ENCODE measurements at places on chromosomes 4 and X.

DNA sequence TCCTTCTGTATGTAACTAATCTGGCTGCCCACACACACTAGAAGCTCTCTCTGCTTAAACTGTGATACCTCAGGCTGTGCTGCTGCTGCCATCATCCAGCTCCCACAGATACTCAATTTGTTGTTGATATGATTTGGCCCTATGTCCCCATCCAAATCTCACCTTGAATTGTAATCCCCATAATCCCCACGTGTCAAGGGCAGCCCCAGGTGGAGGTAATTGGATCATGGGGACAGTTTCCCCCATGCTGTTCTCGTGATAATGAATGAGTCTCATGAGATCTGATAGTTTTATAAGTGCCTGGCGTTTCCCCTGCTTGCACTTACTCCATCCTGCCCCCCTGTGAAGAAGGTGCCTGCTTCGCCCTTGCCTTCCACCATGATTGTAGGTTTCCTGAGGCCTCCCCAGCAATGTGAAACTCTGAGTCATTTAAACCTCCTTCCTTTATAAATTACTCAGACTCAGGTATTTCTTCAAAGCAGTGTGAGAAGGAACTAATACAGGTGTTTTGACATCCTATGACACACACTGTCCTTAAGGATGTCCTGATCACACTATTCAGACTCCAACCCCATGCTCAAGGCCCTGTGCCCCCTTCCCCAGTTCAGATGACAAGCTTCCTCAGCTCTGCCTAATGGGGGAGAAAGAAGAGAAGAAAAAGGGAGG, 2.9 kb upstream of the ATOH1 start:
- no peak for DNase-seq

DNA sequence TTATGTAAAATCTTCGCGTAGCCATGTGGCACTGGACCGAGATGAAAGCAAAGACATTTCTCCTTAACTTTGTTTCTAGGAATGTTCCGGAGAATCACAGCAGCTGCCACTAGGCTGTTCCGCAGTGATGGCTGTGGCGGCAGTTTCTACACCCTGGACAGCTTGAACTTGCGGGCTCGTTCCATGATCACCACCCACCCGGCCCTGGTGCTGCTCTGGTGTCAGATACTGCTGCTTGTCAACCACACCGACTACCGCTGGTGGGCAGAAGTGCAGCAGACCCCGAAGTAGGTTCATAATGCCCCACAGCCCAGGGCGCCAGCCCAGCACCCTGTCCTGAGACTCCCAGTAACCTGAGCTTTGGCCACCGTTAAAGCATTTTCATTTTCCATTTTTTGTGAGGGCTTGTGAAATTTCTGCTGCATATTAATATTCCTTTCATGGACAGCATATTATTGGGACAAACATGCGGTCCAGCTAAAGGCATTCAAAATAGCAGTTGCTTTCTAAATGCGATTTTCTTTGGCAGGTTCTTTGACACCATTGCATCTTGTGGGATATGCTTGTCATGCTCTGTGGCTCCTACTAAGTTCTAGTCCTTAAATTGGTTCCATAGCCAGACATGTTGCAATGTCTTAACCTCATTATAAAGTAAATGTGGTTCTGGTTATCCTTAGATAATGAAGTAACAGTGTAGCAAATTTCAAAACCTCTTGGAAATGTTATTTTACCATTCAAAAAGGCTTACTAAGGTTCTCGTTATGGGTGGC, 49.1 kb upstream of the MSANTD1 start:
- DNase-seq = no peak

GRCh38 chr4:152935143-152935542, 980 bp upstream of the FHDC1 start:
- DNase-seq = no peak

- no peak for DNase-seq
Measured at GRCh38 chr4:177016541-177017141, 223.9 kb upstream of the VEGFC start.

GRCh38 chr4:40731792-40732245, 17.9 kb upstream of the NSUN7 start:
- no peak for DNase-seq

DNA sequence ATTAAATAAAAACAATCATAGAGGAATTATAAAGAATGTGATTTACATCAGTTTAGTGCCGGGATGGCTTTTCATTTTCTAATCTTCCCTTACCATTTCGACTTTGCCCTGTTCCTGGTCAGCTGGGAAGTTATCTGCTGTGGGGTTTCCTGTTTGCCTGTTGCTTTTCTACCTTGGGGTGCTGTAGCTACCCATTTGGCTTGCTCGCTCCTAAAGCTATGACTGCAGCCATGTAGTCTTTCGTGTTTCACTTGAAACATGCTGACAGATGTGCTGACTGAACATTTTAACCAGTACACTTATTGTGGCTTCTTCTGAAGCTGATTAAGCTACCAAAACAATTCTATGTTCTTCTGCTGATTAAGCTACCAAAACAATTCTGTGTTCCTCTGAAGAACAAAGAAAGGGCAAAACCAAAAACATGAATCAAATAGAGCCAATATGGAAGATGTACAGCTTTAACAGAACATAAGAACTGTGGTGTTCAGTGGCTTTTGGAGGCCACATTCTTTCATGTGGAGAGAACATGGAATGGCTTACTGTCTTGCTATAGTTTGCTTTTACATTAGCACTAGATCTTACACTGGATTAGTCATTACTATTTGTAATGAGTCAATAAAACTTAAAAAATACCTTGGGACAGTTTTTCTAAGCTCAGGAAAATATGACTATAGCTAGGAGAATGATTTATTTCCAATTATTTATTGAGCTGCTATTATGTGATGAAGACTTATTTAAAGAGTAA, 440.4 kb downstream of the SPRY1 start:
- DNase-seq = no peak

GRCh38 chr4:86296865-86297264, 63.0 kb downstream of the MAPK10 start:
- DNase-seq = no peak

GRCh38 chr4:84901740-84902281, 64.7 kb downstream of the WDFY3 start:
- DNase-seq = no peak

DNA sequence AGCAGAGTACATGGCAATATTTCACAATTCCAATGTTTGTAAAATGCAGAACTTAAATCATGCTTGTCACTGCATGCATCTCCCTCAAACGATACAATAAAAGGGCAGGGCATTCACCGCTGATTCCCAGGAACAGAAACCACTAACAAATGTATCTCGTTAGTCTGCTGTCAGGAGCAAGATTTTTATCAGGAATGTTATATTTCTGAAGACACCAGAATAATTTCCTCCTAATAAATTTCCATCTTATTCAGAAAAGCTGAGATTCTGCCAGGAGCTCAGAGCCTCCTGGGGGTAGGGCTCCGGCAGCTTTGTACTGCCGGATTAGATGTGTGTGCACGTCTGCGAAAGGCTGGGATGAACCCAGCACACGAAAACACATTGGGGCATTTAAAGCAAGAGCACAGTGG, 54.0 kb upstream of the LDB2 start:
- DNase-seq = no peak

DNA sequence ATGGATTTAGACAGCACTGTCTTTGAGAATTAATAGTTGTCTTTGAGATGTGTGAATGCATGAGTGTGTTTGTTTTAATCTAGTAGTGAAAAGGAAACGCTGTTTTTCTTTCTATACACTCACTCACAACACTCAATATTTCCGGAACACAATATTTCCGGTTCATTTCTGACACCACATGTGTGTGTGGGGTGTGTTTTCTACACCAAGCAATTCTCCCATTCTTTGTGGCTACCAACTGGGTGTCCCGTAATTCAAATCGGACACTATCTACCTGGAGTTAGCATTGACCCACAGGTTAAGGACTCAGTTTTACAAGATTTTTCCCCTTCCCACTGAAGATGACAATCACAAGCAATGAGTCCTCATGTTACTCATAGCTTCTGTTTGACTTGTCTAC, 113.9 kb downstream of the SNCA start:
- DNase-seq = no peak

DNA sequence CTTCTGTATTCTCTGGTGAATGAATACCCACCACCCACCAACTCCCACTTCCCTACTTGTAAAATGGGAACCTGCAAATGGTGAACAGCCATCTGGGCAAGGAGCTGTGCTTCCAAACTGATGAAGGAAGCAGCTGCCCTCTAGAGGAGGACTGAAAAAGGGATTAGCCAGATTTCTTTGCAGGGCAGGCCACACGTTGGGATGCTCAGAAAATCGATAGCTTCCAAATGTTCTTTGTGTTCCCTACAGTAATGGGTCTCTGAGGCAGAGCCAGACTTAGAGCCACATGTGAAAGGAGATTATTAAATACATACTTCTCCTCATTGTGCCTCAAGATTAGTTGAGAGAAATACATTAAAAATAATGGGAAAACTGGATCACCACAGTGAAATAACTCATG, 39.3 kb upstream of the LPAR4 start:
- no peak for DNase-seq

- DNase-seq = no peak
Measured at GRCh38 chr4:11111876-11112275, 316.8 kb downstream of the HS3ST1 start.

DNA sequence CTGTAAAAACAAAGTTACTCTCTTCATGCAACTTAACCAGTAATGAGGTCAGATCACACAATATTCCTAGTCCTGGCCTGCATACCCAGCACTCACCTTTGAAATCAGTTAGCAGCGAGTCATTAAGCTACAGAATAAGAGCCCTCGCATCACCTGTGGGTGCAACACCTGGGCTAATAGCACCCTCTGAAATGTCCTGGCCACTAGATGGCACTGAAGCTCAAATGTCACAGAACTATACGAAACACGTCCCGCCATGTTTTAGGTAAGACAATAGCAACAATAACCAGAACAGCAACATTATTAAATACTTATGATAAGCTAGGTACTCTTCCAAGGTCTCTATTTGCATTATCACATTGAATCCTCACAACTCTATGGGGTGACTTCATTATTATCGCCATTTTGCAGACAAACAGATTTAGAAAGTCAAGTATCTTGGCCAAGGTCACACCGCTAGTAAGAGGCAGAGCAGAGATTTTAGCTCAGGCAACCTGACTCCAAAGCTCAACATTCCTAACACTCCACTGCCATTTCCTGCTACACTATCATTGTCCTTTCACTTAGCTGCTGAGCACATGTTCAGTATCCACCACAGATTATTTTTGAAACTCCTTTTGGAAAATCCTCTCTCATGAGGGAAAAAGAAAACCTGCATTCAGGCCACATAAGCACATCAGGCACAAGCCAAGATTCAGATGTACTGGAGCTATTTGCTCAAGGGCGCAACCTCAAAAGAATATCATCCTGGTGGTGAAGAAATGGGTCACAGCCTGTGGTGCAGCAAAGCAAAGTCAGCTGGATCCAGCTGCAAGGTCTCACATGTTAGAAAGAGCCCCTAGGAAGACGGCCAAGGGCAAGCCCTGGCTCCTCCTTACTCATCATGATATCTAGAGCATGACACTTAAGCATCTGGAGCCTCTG, 59.5 kb upstream of the KDR start:
- peak; percentile 20 for DNase-seq

GRCh38 chrX:35842674-35843073, 44.5 kb downstream of the MAGEB16 start:
- no peak for DNase-seq

GRCh38 chrX:125131164-125131563, 188.5 kb upstream of the TEX13C start:
- no peak for DNase-seq

DNA sequence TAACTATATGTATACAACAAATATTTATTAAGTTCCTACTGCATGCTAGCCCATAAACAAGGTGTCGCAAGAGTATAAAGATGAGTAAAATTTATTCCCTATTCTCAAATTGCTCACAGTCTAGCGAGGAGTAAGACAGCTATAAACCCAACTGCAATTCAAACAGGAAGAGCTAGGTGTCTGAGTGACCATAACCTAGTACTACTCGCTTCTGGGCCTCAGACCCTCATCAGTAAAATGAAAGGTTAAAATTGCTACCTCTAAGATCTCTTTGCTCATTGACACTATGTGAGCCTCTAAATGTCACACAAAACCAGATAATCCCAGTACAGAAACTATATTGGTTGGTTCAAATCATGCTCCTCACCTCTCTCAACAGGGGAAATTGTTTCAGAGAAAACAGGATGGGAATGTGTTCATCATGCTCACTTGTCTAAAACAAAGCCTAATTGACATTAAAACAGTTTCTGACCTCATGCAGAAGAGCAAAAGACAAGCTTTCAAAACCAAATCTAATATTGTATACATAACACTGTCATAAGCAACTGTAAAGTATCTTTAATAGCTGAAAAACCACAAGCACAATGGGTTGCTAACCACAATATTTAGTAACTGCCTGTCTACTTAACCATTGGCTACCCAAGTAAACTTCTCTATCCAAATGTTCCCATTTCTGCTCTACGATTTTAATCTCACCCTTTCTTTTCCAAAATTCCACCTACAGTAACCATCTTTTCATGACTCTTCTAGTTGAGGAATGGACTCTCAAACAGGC, 264.6 kb upstream of the FMR1 start:
- no peak for DNase-seq

- DNase-seq = no peak
Measured at GRCh38 chrX:8683687-8684086, 48.2 kb downstream of the ANOS1 start.

DNA sequence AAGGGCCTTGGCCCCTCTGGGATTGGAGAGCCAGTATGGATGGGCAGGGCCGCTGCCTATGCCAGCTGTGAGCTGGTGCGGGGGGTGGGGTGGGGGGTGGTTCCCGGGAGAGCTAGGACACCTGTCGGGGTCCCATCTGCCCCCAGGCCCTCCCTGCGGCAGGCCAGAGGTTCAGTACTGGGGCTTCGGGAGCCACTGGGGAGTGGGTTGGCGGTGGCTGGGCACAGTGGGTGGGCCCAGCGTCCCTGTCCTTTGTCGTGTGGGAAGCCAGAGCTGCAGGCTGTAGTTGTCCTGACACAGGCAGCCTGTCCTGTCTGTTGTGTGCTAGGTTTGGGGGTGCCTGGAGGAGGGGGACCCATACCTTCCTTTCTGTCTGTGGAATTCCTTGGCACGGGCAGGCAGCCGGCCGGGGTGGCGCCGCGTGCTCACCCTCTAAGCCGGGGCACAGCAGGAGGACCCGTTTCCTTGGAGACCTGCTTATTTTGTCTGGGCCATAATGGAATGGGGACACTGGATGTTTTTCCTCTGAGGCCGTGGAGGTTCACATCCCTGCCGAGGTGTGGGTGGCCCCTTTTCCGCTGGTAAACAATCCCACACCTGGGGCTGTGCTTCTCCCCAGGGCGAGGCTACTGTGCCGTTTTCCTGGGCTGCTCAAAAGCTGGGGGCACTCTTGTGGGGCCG, 14.8 kb downstream of the DOK7 start:
- DNase-seq = no peak

- no peak for DNase-seq
Measured at GRCh38 chrX:148647651-148648050, 147.2 kb downstream of the AFF2 start.

DNA sequence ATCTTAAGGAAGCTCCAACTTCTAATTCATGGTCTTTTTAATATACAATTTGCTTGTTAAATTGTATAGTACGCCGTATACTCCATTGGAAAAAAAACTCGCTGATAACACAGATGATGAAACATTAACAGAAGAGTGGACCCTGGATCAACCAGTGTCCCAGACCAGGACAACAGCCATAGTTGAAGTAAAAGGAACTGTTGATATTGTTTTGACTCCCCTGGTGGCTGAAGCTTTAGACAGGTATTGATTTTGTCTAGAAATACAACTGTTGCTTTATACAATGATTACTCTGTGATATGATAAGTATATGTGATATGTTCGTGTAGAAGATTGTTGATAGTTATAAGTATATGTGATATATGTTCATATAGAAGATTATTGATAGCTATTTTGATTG, 91.7 kb downstream of the BLTP1 start:
- no peak for DNase-seq

Data from CD4-positive, alpha-beta T cell treated with Interleukin-15 for 4 hours (primary cell).